Heart right ventricle (tissue), 16 donors: ENCODE measurements at places on chromosomes 16 and 17.

GRCh38 chr16:27464626-27465482 is 62.9 kb downstream of the IL21R start:
- no peak for DNase-seq

DNA sequence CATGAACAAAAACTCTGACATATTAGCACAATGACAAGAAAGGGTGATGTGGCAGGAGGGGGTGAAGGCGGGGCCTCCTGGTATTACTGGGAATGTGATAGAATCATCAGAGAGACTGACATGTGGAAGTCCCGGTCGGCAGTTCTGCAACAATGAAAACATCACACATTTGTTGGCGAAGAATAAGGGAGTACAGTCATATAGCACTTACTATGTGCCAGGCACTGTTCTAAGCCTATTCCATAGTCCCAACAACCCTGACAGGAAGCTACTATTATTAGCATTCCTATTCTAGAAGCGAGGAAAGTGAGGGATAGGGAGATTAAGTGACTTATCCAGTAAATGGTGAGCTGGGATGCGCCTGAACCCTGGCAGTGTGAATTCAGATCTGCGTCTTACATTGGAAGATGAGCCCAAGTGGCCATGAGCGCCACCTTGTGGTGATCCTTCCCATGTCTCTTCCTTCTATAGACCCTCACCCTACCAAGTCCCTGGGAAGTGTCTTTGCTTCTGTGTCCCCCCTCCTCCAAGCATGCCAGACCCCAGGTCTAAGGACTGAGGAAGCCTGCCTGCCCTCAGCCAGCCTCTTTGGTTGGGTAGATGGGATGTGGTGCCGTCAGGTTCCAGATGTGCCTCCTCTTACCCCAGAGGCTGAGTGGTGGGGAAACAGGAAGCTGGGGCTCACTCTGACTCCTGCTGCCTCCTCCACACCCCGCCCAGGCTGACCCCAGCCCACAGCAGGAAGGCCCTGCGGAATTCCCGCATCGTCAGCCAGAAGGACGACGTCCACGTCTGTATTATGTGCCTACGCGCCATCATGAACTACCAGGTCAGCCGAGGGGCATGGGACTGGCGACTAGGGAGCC is 14.0 kb downstream of the FMNL1 start:
- DNase-seq, result peak; percentile 74

DNA sequence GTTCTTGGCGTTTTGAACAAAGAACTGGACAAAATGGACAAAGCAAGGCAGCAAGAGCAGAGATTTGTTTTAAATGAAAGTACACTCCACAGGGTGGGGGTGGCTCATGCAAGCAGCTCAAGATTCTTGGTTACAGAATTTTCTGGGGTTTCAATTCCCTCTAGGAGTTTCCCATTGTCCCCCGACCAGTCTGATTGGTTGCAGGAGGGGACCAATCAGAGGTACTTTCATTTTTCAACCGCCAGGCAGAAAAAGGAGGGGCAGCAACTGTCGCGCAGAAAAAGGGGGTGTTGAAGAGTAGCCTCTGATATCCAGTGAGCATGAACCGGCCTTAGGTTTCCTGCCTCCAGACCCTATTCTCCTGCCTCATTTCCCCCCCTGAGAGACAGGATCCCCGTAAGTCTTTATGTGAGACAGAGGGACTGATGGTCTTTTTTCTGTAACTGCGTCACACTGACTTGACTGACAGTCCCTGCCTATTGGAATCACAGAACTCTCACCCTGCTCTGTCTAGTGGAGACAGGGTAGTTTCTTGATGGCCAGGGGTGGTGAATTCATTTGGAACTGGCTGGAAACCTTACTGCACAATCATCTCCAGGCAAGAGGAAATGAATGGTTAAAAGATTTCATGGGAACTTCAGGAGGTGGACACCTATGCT is 59.4 kb upstream of the ALOX12 start:
- DNase-seq, result no peak

GRCh38 chr17:77690271-77691161 is 268.0 kb upstream of the TNRC6C start:
- no peak for DNase-seq

GRCh38 chr17:72419866-72420774 is 299.3 kb downstream of the SOX9 start:
- no peak for DNase-seq

- no peak for DNase-seq
Observed at GRCh38 chr16:82522026-82522425, 104.7 kb upstream of the CDH13 start.

GRCh38 chr17:27329146-27329805 is 35.4 kb downstream of the WSB1 start:
- DNase-seq, result no peak

GRCh38 chr17:79011451-79012147 is 2.0 kb upstream of the CANT1 start:
- DNase-seq, result no peak

GRCh38 chr17:51391982-51392654 is 131.8 kb downstream of the UTP18 start:
- no peak for DNase-seq

GRCh38 chr16:84777435-84777834 is 42.4 kb upstream of the CRISPLD2 start:
- no peak for DNase-seq

DNA sequence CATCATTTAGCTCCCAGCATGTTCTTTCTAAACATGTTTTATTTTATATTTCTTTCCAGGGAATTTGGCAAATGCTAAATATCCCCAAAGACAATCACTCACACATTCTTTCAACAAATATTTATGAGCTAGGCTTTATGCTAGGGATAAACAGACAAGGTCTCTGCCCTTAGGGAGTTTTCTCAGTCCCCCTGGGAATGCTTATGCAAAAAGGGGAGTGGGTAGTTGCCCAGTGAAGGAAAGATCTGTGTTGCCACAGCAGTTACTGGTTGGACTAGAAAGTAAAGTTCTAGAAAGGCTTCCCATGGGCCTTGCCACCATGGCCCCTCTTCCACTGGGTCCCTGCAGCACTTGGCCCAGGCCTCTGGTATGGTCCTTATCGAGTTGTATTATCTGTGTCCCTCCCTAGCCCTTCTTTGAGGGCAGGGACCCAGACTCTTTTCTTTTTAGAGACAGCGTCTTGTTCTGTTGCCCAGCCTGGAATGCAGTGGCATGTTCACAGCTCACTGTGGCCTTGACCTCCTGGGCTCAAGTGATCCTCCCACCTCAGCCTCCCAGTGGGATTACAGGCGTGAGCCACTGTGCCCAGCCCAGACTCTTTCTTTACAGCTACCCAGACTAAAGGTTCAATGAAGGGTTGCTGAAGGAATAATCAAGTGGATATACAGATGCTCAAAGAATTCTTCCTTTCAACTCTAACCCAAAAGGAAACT is 78.0 kb downstream of the YPEL2 start:
- no peak for DNase-seq

GRCh38 chr16:47787696-47788095 is 326.6 kb downstream of the PHKB start:
- DNase-seq, result no peak

GRCh38 chr16:87240211-87241136 is 76.7 kb downstream of the C16orf95 start:
- DNase-seq, result no peak

DNA sequence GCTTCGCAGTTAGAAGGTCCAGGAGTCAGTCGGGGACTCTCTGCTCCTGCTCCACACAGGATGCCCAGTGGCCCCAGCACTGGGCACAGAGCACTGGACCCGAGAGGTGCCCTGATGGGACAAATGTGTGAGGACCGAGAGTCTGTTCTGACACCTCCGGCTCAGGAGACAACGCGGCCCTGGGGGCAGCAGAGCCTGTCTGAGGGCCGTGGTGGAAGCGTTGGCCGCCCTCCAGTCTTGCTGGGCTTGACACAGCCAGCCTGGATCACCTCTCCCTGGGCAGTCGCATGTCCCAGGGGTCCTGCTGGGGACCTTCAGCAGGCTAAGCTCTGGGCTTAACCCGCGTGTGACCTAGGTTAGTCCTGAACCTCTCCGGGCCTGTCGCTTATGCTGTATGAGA is 23.1 kb downstream of the LGALS9 start:
- DNase-seq, result no peak

DNA sequence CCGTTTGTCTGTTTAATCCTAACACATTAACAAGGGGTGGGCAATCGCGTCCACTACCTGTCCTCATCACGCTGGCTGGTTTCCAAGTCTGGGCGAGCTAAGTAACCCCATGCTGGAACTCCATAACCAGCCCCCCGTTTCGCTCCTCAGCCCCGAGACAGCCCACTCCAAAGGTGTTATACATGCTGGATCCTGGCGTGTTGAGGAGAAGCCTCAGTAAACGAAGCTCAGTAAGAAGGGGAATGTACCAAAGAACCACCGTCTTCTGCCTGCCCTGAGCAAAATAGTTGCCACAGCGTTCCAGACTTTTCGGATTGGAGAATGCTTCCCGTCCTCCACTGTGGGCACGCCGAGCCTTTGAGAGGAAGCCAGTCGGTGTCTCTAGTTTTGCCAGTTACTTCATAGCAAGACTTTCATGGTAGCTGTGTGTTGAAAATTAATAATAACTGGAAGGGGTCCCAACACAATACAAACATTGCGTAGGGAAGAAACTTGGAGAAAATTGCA is 16.1 kb upstream of the C17orf78 start:
- no peak for DNase-seq

- peak; percentile 81 for DNase-seq
Observed at GRCh38 chr16:30183233-30184095, at the start of gene CORO1A. CORO1A (plus strand) TSS chr16:30183602; CDS start chr16:30185210, 1,608 bp downstream.

DNA sequence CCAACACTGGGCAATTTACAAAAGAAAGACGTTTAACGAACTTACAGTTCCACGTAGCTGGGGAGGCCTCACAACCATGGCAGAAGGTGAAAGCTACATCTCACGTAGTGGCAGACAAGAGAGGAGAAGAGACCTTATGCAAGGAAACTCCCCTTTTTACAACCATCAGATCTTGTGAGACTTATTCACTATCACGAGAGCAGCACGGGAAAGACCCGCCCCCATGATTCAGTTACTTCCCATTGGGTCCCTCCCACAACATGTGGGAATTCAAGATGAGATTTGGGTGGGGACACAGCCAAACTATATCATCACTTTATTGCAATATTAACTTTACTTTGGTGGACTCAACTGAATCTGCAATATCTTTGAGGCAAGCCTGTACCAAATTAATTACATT is 11.9 kb upstream of the ENGASE start:
- no peak for DNase-seq
